Stimulated activated CD4-positive, alpha-beta T cell treated with anti-CD3 and anti-CD28 coated beads, Interleukin-15, amount 100 ng/mL, for 1 hour (primary cell): ENCODE measurements at places on chromosomes 11 and 22.

DNA sequence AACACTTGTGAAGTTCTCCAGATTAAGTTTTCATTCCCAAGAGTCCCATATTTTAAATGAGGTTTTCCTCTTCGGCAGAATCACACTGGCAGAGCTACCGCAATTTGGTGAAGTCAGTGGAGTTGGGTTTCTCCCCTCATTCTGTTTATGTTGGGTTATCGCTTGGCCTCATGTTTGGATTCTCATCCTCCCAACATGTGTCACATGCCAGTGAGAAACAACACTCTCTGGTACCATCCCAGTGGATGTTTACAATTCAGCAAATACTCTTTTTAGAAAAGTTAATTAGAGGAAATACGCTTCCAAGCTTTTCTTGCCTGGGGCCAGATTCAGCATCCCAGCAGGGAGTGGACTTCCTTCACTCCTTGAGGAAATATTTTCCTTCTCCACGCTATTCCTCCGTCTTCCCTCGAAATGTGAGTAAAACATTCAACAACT is 2.1 kb downstream of the PAMR1 start:
- no peak for DNase-seq

DNA sequence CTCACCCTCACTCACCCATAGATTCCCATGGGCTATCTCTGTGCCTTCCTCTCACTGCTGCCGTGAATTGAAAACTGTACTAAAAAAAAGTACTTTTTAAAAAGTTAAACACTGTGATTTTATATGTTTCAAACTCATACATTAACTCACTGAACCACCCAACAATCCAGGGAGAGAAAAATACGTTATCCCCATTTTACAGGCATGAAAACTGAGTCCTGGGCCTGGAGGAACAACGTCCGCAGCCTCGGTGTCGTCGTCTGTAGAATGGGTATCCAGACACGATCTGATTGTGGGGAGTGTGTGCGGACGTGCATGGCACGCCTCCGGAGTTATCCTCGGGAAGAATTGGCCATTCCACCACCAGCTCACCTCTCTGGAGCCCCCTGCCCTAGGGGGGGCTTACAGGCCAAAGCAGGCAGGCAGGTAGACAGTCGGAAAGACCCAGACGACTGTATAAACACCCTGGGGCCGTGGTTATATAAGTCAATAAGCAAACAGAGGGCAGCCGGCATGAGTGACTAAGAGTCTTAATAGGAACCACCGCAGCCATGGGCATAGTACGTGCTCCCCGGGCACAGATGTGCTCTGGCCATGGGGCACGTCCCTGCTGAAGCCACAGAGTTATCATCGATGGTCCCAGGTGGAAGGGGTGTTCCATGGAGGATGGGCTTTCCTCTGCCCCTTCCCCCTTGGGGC is 7.1 kb upstream of the PDGFB start:
- DNase-seq = no peak

DNA sequence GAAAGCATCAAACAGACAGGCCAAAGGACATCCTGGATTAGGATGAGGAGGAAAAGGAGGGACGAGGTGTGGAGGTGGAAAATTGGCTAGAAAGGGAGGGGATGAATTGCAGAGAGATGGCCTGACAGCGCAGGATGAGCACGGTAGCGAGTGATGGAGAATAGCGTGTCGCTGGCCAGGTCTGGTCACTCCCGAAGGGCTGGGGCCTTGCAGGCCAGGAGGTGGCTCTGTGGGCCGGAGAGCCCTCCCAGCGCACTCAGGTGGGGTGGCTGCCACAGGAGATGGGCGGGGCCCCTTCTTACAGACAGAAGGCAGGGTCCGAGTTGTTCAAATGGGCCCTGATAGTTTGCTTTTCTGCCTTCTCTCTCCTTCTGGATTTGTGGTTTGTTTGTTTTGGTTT is 37.1 kb upstream of the THY1 start:
- DNase-seq = no peak

GRCh38 chr22:41596776-41597634 is 7.4 kb upstream of the PMM1 start:
- peak; percentile 19 for DNase-seq

- no peak for DNase-seq
These were observed 9.0 kb upstream of the NUCB2 start for GRCh38 chr11:17267576-17267975.

DNA sequence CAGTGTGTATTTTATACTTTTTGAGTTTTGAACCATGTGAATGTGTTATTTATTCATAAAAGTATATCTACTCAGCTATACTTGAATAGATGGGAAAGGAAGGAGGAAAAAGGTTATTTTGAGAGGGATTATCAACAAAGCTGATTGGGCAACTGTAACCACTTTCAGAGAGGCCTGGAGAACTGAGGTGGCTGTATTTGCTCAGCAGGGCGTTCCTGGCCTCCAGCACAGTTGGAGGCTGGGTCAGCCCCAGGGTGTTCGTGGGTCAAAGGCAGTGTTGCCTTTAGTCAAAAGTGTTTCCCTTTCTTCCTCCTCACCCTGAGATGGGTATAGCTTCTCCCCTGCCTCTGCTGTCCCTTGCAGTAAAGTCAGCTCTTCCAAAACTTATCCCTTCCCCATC is 26.7 kb downstream of the ASCC2 start:
- no peak for DNase-seq

GRCh38 chr11:64364911-64365310 is 5.9 kb downstream of the RPS6KA4 start:
- no peak for DNase-seq

GRCh38 chr11:112453601-112454577 is 193.2 kb upstream of the PLET1 start:
- no peak for DNase-seq

DNA sequence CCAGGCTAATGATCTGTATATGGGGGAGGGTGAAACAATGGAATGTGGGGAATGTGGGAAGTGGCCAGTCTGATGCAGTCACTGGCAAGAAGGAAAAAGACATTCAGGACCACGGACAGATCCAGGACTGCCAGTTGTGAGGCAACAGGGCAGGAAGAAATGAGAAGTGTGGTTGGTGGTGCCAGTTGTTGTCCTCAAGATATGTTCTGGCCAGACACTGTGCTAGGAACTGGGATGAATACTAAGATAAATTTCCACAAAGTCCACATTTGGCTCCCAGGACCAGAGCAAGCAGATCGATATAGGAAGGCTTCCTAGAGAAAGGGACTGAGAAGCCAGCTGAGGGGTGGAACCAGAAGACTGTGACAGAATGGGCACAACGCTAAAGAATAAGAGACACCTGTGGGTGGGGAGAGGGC is 6.8 kb upstream of the TPBGL start:
- no peak for DNase-seq

- no peak for DNase-seq
These were observed 2.1 kb downstream of the ADM start for GRCh38 chr11:10307022-10307399.

GRCh38 chr11:123011510-123011909 is 29.9 kb upstream of the BSX start:
- DNase-seq = no peak

DNA sequence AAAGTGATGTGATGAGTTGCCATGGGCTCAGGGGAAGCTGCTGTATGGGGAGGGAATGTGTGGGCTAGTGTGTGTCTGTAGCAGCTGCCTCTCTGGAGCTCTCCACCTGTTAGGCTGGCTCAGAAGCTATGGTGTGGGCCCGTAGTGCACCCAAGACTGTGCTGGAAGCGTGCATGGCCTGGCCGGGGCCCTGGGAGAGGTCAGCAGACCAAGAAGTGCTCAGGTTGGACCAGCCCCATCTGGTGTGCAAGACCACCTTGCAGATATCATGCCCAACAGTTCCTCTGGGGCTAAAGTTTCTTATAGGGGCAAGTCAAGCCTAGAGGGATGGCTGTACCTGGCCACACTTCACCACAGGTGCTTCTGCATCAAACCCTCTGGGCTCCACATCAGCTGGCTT is 274.4 kb upstream of the CCDC179 start:
- DNase-seq = no peak

- no peak for DNase-seq
These were observed 2.3 kb upstream of the ANKRD13D start for GRCh38 chr11:67286621-67287333.

DNA sequence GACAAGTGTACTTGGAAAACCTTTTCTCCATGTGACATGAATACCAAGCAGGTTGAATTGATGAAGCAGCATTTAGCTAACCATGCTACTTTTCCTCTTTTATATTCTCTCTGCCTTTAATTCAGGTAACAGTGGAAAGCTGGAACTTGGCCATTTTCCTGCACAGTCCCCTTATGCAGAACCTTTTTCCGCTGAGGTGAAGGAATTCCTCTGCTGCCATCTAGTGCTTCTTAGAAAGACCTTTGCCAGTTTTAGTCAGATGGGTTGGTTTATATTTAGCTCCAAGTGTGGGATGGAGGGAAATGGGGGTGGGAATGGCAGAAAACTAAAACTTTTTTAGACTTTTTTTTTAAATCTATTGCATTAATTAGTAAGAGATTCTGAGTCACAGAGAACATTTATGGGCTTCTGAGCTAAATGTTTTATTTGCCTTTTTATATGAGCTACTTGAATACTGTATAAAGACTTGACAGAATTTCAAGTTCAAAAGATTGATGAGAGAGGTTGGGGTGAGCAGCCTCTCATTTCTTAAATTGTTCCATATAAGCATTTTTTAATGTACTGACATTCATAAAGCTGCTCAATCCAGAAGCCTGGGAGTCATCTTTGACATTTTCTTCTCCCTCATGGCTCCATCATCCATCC is 153.9 kb upstream of the ZC3H12C start:
- no peak for DNase-seq

DNA sequence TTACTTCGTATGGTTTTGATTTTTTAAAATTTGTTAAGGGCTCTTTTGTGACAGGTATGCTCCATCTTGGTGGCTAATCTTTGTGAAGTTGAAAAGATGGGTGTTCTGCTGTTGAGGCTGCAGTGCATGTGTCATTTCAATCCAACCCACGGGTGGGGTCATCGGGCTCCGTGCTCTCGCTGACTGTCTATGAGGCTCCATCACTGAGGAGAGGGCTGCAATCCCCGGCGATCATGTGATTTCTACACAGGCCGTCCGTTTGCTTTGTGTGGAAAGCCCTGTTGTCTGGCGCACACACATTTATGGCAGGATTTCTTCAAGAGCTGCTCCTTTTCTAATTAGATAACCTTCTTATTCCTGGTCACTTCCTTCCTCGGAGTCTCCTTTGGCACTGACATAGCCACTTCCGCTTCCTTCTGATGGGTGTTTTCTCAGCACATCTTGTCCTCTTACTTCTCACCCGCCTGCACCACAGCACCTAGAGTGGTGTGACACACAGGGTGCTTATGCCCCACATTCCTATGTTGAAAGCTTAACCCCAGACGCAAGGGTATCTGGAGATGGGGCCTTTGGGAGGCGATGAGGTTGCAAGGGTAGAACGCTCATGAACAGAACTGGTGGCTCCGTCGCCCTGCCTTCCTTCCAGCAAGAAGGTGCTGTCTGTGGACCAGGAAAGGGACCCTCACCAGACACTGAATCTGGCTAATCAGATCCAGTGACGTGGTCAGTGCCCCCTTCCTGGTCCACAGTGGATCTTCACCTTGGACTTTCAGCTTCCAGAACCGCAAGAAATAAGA is 9.4 kb downstream of the MOB2 start:
- no peak for DNase-seq

- no peak for DNase-seq
These were observed 949 bp downstream of the MMP11 start for GRCh38 chr22:23773483-23774113.

- no peak for DNase-seq
These were observed 70.0 kb downstream of the MICAL3 start for GRCh38 chr22:17954200-17954859.

- DNase-seq = peak; percentile 45
These were observed 99.7 kb upstream of the IGLL5 start for GRCh38 chr22:22787786-22788459.

- DNase-seq = no peak
These were observed 3.3 kb downstream of the MAP4K2 start for GRCh38 chr11:64799623-64800302.

- no peak for DNase-seq
These were observed 121.8 kb upstream of the SERPIND1 start for GRCh38 chr22:20652130-20652529.

GRCh38 chr11:69674886-69675714 is at the start of gene LTO1:
TSS of gene LTO1 (minus strand) at chr11:69675353. CDS start at chr11:69675239, 114 bp downstream.
- peak; percentile 91 for DNase-seq

DNA sequence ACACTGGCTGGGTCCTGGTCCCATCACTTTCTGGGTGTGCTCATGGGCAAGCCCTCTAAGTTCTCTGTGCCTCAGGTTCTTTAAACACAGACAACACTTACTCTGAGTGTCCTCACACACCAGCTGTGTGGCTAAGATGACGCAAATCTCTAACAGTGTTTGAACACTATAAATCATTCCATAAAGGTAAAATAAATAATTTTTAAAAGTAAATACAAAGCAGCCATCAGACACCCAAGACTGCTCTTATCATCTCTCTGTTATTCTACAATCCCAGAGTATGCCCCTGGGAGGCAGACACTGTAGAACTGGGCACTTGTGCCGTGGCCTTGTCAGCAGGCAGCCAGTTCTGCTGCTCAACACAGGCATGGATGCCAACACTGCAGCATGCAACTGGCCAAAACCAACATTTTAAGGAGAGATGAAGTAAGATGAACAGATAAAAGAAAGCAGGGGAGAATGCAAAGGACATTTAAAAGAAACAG is 56.8 kb downstream of the RPL27A start:
- no peak for DNase-seq

DNA sequence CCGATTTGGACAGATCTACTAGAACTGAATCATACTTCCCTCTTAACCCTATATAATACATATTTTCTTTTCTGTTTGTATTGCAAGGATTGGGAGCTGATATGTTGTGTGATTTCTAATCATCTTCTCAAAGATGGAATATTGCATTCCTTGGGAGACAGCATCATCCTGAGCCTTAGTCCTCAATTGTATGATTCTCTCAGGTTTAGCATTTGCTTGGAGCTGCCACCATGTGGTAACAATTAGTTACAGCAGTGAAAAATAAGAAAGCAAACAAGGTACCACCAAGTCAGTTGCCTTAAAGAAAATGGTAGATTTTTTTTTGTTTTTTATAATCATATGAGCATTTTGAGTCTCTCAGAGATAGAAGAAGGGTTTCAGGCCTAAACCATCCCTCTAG is 11.9 kb downstream of the SNX19 start:
- no peak for DNase-seq

DNA sequence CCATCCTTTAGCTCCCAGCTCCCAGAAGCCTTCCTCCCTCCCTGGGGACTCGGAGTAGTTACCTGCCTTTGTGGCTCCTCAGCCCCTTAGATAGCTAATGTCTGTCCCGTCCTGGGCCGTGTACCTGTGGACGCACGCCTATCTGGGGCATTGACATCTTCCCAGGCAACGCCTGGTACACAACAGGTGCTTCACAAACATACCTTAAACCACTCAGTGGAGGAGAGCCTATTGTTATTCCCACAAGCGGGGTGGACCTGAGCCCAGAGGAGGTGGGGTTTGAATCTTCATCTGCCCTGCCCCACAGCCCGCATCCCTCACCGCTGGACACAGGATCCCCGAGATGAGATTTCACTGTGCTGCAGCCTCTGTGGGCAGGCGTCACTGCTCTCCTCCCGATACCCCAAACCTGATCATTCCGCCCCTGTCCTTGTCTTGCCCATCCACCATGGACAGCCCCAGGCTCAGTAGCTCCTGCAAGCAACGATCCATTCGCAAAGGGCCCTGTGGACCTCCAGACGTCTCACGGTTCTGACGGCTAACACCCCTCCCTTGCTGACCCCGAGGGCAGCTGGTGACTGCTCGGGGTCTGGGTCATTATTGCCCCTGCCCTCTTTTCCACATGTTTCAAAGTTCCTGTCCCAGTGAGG is 73.8 kb upstream of the SHISAL1 start:
- DNase-seq = no peak

GRCh38 chr11:96315476-96315875 is 27.5 kb downstream of the MAML2 start:
- no peak for DNase-seq

- DNase-seq = no peak
These were observed 34.0 kb downstream of the BMAL1 start for GRCh38 chr11:13311570-13311969.

GRCh38 chr22:41862160-41862529 is 29.2 kb downstream of the SREBF2 start:
- peak; percentile 29 for DNase-seq
